Stimulated activated CD4-positive, alpha-beta T cell treated with anti-CD3 and anti-CD28 coated beads, Interleukin-12 subunit alpha, Interleukin-12 subunit beta, amount 100 ng/mL, for 4 hours (primary cell): ENCODE measurements at places on chromosomes 3 and 15.

- DNase-seq = no peak
These were observed 87.5 kb downstream of the TBL1XR1 start for GRCh38 chr3:177109688-177110330.

- no peak for DNase-seq
These were observed 287.6 kb upstream of the ICE2 start for GRCh38 chr15:60766391-60767128.

DNA sequence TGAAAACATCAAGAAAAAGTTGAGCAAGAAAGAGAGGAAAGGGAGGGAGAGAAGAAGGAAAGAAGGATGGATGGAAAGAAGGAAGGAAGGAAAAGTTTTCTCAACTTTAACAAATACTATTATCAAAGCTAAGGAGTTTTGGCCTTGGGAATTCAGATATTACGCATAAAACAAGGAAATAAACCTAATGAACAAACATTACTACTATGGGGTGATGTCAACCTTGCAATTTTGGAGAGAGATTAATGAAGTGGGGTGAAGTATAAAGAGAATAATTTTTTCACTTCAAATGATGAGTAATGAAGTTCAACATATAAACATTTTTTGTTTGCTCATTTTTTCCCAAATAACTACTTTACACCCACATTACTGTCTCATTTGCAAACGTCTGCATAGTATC is 55.2 kb downstream of the SFMBT1 start:
- no peak for DNase-seq

GRCh38 chr3:125316246-125316645 is 58.9 kb downstream of the ZNF148 start:
- DNase-seq = no peak

GRCh38 chr15:99763827-99764226 is 30.6 kb upstream of the LYSMD4 start:
- no peak for DNase-seq
